ENCODE measurements at places on chromosomes 4 and X.

- peak; percentile 79 for DNase-seq
Observed at GRCh38 chrX:107935200-107935599, 47.0 kb downstream of the TEX13B start.

- DNase-seq: no peak
Observed at GRCh38 chrX:148316446-148316845, 184.0 kb upstream of the AFF2 start.

- DNase-seq: no peak
Observed at GRCh38 chrX:15206306-15206705, 63.6 kb downstream of the ASB9 start.

GRCh38 chr4:6499238-6499600, 26.8 kb upstream of the PPP2R2C start:
- no peak for DNase-seq

- no peak for DNase-seq
Observed at GRCh38 chr4:16186986-16187385, 39.3 kb downstream of the TAPT1 start.

- no peak for DNase-seq
Observed at GRCh38 chrX:114071412-114071811, 512.5 kb upstream of the HTR2C start.

DNA sequence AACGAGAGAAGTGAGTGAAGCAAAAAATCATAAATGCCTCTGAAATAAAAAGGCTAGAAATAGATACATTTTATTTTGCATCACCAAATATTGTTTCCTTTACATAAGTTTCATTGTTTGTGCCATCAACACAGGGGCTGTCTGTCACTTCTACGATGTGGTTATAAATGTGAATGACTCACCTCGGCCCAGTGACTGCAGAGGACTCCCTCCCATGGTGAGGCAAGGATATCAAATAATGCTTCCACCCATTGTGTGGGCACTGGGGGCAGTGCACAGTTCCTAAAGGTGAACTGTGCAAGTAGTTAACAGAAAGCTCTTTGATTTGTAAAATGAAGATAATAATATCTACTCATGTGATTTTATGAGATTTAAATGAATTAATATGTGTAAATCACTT, 230.3 kb upstream of the NEIL3 start:
- DNase-seq: no peak

- DNase-seq: peak; percentile 17
Observed at GRCh38 chrX:72381439-72382201, 75.9 kb upstream of the CITED1 start.

- no peak for DNase-seq
Observed at GRCh38 chr4:68572653-68573170, 3.4 kb downstream of the UGT2B17 start.

DNA sequence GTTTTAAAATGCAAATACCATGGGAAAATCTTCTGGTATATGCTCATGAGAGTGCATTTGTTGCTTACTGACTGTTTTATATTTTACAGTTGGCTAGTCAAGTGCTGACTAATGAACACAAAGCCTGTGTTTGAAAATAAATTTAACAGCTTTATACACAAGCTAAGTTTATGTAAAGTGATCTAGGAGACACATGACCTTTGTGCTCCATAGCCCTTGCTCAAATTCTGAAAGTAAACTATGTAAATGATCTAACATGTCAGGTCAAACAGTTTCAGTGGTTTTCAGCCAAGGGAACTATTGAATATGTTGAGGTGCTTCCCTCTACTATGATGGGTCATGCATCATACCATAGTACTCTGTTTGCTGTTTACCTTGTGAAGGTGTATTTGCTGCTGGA, 36.7 kb downstream of the DIAPH2 start:
- DNase-seq: no peak

- DNase-seq: no peak
Observed at GRCh38 chr4:59936566-59936965, 1263.6 kb upstream of the ADGRL3 start.

DNA sequence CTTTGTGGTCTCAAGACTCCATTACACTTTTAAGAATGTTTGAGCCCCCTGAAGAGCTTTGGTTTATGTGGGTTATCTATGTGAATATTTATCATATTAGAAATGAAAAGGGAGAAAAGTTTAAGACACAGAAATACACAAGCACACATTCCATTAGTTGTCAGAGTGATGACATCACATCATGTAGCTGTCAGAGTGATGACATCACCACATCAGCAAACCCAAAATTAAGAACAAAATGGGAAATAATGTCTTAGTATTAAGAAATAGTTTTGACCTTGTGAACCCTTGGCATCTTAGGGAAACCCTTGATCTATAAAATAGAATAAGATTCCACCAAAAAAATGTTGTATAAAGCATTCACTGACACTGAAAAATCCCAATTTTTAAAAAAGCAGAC, 195.9 kb downstream of the TSPAN5 start:
- no peak for DNase-seq

DNA sequence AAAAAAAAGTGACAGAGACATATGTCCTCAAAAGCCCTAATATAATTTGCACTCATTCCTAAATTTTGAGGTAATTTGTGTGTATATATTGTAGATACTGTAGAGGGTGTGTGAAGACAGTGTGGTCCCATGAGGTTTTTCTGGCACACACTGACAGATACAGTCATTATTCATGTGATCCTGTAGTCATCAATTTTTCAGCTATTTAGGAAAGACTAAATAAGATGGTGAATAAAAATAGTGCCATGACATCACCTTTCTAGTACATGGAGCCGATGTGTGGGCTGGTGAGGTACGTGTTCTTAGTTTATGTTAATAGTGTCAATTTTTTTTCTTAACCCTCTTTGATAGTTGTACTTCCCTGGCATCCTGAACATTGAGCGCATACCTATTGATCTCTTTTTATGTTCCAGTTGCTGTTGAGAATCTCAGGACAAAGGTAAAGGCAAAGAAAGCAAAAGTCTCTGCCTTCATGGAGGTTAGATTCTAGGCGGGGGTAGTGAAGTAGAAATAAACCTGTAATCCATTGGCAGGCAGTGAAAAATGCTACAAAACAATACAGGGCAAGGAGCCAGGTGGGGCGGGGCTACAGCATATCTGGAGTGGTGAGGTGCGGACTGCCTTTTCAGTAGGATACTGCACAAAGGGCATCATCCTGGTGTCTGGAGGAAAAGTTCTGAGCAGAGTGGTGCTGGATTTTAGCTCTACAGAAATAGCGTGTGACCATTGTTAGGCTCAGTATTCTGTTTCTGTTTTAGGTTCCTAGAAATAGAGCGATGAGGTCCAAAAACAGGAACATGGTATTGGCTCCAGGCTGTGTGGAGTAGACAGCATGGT, 93.8 kb downstream of the ARHGAP10 start:
- DNase-seq: peak; percentile 92

- no peak for DNase-seq
Observed at GRCh38 chr4:108431986-108432385, 188.4 kb upstream of the RPL34 start.

DNA sequence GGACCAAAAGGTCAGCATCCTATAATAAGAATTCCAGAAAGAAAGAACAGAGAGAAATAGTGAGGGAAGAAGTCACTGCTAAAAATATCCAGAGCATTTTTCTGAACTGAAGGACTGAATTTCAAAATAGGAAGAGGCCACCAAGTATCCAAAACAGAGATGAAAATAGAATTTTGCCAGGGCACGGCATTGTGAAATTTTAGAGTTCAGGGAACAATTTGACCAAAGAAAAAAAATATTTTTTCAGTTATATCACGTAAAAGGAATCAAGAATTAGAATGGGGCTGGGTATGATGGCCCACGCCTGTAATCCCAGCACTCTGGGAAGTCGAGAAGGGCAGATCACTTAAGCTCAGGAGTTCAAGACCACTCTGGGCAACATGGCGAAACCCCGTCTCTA, 65.4 kb downstream of the FGFBP1 start:
- no peak for DNase-seq

- DNase-seq: no peak
Observed at GRCh38 chr4:79584902-79585301, 176.9 kb upstream of the GK2 start.

DNA sequence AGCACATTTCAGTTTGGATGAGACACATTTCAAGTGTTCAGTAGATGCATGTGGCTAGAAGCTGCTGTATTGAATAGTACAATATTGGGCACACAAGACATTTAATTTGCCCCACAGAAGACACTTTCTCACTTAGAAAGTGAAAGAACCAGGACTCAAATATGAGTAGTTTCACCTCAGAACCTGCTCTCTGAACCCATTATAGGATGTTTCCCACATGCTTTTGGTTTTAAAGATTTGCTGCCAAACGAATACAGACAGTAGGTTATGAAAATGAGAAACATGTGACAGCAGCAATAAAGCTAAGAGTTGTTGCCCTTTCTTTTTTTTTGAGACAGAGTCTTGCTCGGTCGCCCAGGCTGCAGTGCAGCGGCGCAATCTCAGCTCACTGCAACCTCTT, 32.3 kb downstream of the C4orf54 start:
- no peak for DNase-seq

DNA sequence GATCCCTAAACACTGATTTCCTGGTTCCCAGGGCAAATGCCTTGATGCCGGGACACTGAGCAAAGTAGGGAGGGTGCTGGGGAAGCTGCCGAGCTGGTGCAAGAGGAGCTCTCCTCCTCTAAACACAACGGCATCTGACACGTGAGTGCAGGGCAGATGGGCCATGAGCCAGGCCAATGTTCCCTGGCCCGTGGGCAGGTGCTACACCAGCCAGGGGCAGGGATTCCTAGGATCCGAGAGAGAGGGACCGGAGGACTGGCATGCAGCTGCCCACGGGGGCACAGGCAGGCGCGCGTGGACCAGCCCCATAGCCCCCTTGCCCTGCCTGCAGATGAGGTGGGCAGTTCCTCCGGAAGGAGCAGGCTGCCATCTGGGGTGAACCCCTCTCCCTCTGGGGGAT, 66.8 kb upstream of the AFAP1 start:
- DNase-seq: no peak

DNA sequence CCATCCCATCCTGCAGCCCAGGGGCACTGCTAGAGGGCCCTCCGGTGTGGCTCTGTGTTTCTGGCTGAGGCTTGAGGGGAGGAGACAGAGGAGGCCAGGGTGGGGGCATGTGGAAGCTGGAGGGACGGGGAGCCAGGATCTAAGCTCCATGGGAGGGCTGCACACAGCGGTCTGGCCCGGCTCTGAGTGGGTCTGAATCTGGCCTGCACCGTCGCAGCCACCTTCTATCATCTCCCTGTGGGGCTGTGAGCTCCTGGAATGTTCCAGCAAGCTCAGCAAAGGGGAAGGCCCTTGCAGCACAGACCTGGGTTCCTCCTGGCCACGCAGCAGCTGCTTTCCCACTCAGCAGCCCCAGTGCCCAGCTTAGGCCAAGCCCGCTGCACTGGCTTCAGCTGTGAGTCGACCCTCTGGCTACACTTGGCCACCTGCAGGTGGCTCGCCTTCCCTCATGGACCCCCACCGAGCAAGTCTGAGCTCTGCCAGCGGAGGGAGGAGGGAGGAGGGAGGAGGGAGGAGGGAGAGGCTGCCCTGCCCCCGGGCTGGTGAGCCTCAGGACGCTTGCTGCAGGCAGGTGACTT, 5.3 kb downstream of the NKX1-1 start:
- DNase-seq: no peak

DNA sequence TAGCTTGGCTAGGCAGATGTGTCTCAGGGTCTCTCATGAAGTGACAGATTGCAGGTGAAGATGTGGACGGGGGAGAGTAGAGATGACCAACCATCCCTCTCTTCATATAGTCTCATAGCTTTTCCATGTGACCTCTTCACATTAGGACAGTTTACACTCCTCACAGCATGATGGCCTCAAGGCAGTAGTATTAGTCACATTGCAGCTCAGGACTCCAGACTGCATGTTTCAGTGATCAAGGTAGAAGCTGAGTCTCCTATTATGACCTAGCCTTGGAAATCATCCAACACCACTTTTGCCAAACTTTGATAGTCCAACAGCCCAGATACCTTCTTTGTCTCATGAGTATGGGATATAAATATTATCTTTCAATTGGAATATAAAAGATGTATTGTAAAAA, 147.7 kb downstream of the GASK1B start:
- DNase-seq: no peak

GRCh38 chr4:94660614-94661013, 97.1 kb upstream of the BMPR1B start:
- DNase-seq: no peak

GRCh38 chr4:86960557-86960961, 25.7 kb downstream of the AFF1 start:
- no peak for DNase-seq

DNA sequence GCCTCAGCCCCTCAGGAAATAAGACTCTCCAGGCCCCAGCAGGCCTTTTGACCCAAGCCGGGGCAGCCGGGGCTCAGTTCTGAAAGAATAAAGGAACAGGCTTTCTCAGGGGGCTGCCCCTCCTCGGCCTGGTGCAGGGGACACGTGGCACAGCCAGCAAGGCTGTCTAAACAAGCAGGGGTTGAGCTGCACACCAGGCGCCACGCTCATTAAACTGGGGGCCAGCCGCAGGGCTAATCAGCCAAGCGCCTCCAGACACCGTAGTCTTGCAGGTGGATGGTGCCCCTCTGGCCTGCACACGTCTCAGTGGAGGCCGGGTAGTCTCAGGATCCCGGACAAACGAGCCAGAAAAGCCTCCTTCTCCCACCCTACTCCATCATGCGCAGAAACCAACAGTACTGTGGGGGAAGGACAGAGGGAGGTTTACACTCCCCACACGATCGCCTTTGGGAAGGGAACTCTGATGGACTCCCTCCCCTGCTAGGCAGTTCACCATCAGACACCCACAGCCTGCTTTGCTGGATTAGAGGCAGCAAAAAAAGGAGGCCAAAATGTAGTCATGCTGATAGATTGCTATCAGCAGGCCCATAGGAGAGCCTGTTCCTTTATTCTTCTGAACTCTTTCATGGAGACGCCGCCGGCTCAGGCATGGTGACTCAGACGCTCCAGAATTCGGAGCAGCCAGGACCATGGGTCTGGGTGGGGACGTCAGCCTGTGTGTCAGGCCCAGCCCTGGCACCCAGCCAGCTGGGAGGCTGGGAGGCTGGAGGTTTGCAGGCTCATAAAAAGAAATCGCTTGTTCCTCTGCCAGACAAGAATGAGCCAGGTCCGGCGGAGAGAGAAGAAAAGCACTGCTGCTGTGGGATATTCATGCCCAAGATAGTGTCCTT, 342.4 kb downstream of the BCOR start:
- peak; percentile 95 for DNase-seq

GRCh38 chr4:42152507-42153504, at the start of gene BEND4:
BEND4 (minus strand) TSS chr4:42152655; CDS start chr4:42152143, 512 bp downstream.
- peak; percentile 2 for DNase-seq

DNA sequence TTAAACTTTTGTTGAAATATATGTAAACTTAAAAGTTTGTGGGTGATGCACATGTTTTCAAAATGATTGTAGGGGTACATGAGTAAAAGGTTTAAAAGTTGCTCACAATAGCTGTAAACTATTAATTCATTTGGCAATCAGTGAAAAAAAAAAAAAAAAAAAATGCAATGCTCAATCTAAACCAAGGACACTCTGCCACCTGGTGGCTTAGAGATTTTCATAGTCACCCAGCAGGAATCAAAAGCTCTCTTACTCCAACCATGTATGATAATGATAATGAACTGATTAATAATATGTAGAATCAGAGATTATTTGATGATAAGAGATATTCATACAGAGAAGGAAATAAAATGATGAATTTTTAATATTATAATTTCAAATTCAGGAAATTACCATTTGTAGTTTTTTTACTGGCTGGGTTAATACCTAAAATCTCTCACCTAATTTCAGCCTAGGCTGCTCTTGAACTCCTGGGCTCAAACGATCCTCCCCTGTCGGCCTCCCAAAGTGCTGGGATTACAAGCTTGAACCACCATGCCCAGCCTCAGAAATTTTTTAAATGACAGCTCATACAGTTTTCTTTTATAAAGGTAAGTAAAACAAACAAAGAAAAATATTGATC, 46.9 kb upstream of the SLC25A4 start:
- DNase-seq: peak; percentile 57

- no peak for DNase-seq
Observed at GRCh38 chr4:11051181-11051580, 366.6 kb upstream of the CLNK start.

All from fibroblast of mammary gland (primary cell).